ENCODE measurements at places on chromosomes 4 and X.

DNA sequence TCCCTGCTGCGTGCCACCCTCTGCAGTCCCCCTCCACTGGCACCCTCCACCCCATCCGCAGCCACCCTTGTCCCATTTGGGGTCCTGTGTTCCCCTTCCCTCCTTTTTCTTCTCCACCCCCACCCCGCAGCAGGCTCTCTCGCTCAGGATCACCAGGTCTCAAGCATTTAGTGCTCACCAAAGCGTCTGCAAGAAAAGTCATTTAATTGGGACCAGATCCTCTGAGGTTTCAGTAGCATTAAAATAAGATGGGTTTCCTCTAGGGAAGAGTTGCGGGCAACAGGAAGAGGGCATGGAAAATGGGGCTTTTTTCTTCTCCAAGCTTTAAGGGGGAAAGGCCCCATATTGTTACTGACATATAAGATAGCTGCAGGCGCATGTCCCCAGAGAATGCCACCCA, 4.9 kb upstream of the HAUS7 start:
- DNase-seq = no peak

DNA sequence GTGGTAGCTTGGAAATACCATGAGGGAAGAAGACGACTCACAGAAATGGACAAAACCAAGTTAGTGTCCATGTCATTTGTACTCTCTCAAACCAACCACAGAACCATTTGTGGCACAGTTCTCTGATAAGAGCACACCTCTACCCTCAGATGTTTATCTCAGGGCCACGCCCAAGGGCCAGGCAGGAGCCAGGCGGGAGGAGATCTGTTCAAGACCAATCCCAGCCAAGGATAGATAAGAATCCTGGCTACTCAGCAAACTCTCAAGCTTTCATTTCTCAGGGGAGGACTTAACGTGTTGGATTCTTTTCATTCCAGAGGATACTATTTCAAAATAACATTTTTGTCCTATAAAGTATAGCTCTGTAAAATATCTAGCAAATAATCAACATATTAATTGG, 95.0 kb downstream of the NYX start:
- DNase-seq = no peak

DNA sequence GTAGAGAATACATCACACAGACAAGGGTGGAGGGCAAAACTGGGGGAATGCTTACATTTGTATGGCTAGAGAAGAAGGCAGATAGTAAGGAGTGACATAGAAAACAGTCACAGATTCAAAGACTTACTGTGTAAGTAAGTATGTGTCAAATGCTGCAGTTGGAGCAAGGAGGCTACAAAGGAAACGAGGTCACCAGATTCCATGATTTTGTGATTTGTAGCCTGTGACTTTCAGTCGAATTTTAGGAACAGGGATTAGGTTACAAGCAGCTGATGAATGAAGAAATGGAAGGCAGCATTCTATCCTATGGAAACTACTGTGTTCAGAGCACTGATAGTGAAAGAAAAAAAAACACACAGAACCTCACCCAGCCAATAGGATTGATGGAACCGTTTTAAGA, 407.9 kb downstream of the IL15 start:
- no peak for DNase-seq

DNA sequence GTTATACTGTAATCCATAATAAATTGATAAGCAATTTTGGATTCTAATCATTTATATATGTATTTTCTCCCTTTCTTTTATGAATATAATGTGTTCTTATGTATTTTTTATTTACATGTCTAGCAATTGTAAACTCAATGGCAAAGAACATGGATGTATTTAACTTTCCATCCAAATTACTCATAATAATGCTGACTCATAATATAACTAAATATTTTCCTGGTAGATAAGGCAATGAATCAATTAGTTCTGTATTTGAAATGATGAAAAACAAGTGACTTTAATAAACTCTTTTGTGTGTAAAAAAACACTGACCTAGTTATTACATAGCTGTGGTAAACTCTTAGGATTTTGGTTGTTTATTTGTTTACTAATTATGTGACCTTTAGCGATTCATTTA, 211.2 kb downstream of the DTHD1 start:
- no peak for DNase-seq

DNA sequence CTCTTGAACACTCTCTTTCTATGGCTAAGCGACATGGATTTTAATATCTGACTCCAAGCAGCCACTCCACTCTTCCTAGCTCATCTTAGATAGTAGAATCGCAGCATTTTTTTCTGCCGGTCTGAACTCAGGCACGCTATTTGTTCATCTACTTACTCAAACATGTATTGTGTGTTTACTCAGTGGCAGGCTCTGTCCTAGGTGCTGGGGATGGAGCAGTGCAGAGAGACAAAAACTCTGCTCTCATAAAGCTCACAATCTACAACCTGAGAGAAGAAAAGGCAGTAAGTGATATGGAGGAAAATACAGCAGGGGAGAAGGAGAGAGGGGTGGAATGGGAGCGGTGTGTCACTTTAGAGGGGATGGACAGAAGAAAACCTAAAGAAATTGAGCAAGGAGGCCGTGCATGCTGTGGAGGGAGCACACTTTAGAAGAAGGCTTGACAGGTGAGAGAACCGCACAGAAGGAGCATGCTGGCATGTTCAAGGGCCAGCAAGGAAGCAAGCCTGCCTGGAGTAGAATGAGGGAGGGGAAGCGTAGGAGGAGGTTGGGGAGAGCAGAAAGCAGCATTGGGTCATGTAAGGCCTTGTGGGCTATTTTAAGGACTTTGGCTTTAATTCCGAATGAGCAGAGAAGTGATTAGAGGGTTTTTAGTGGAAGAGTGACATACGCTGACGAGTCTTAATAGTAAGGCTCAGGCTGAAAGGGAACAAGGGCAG, 132.0 kb downstream of the ANK2 start:
- DNase-seq = no peak
